Neural progenitor cell (in vitro differentiated cells): ENCODE measurements at places on chromosomes 6 and 20. TPM values are rescaled to one million over a fixed set of nuclear protein-coding genes. Genes with fewer than 3 reads are reported as not detected.

ADGB gene
- not detected in 2 replicates for total RNA-seq

TRIM15 gene
- total RNA-seq = not detected in 2 replicates

GRCh38 chr20:32153771-32154170, 44.3 kb downstream of the TM9SF4 start:
- DNase-seq = no peak

GRCh38 chr20:40278673-40279072, 410.4 kb downstream of the MAFB start:
- no peak for DNase-seq

DNA sequence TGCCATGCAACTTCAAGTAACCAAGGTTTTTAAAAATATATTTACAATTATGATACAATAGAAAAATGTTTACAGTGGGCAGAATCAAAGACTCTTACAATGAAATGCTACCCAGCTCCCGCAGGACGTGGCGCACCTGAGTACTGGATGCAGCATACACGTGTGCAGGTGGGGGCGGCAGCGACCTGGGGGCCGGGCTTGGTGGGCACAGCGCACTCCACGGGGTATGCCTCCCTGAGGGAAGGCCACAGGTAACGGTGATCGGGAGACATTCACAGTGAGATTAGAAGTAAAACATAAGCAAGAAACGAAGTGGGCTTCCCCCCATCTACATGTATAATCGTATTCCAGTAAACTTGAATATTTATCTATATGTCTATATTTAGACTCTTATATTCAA, 54.2 kb downstream of the WDR27 start:
- DNase-seq = no peak

DNA sequence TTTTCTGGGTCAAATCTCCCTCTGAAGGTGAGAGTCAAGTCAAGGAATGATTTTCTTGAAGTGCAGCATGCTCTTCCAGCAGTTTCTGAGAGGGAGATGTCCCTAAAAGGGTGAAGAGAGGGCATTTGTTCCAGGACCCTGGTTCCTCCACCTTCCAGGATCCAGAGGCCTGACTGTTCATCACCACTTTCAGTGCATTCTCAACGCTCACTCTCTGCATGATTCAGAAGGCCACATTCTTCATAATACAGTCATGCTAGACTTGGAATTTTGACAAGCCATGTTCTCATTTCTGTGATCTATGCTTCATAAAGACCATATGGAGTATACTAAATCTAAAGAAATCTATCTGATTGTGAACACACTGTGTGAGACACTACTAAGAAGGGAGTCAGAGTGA, 85.1 kb downstream of the PDE7B start:
- no peak for DNase-seq

DNA sequence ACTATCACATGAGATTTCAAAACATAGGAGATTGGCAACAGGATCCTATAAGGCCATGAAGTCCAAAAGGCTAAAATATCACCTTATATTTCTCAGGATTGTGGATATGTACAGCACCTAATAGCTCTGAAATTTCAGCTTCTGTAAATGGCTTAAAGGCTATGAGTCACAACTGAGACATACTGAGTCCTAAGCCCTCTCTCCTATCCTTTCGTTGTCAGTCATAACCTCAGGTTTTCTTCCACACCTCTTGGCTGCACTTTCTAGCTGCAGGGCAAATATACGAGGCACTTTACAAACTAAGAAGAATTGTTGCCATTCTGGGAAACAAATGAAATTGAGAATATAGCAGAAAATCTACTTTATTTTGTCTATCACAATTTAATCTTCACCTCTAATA, 969.9 kb upstream of the EPHA7 start:
- DNase-seq = no peak
